ENCODE measurements at places on chromosomes 12 and 14. TPM values are rescaled to one million over a fixed set of nuclear protein-coding genes. Genes with fewer than 3 reads are reported as not detected.

The ANGEL1 gene
- total RNA-seq = 17.1 TPM

DNA sequence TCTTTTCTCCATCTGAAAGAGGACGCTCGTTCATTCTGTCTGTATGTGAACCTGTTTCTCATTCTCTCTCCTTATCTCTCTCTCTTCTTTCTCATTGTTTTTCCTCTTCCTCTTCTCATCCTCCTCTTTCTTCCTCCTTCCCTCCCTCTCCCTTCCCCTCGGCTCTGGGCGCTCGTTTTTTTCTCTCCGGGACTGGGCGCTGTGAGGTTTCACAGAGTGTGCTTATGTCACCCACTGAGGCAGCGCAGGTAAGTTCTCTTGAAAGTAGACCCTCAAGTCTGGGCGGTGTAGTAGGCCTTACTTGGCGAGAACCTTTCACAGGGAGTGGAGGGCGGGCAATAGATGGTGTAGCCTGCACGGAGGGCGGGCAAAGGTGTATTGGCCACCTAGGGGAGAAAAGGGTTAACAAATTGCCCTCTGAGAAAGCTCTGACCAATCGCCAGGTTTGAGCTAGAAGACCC is 4.5 kb upstream of the SIX1 start:
- DNase-seq = no peak

- no peak for DNase-seq
Observed at GRCh38 chr12:72699362-72699761, 427.2 kb downstream of the TRHDE start.

The IFNG-AS1 gene
- 1.6 TPM for total RNA-seq

The GARIN6 gene
- total RNA-seq = not detected

The SLC25A47 gene
- total RNA-seq = not detected

DNA sequence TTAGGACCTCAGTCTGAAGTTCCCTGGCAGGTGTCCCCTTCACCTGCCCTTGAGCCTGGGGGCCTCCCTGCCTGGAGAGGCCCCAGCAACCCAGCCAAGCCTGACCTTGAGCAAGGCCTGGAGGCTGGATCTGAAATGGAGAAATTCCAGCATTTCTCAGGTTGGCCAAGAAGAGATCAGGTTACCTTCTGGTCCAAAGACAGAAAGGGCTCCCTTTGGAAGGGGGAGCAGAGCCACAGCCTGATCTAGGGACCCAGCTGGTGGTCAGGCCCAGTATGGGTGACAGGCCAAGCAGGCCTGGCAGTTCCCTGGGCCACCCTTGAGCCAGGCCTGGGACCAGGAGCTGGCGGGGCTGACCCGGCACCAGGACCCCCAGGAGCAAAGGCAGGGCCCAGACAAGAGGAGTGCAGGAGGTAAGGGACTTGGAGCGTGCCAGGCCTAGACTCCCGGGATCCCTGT is 82.8 kb downstream of the TNFAIP2 start:
- no peak for DNase-seq

Measured in CD8-positive, alpha-beta memory T cell (primary cell).